ENCODE measurements at places on chromosomes 7 and 10.

DNA sequence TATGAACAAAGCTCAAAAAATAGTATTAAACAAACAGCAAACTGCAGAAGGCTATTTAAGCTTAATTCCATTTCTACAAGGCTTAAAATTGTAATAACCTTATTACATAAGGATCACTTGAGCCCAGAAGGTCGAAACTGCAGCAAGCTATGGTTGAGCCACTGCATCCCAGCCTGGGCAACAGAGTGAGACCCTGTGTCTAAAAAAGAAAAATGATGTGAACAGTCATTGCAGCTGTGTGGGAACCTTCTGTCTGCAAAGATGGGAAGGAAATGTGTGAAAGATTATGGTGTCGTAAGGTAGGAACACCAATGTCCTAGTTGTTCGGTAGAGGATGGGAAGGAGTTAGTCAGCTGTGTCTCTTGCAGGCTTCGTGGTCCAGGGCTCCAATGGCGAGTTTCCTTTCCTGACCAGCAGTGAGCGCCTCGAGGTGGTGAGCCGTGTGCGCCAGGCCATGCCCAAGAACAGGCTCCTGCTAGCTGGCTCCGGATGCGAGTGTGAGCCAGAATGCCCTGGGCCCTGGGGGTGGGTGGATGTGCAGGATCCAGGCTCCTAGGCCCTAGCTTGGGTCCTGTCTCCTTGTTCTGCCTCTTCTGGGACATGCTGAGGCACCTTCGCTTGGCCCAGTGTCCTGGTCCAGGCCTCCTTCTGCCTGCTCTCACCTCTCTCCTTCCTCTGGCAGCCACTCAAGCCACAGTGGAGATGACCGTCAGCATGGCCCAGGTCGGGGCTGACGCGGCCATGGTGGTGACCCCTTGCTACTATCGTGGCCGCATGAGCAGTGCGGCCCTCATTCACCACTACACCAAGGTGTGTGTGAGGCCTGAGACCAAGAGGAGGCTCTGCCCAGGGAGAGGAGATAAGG, 9.1 kb downstream of the C10orf62 start:
- DNase-seq, result no peak

DNA sequence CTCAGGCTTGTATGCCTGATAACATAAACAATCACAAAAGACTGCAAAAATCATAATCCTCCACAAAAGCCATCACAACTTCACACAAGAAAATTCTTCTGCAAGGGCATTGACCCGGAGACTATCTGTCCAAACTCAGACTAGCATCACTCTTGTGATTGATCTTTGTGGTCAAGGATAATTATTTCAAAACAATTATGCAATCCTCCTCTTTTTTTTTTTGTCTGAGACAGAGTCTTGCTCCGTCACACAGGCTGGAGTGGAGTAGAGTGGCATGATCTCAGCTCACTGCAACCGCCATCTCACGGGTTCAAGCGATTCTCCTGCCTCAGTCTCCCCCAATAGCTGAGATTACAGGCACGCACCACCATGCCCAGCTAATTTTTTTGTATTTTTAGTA, 22.2 kb downstream of the CDNF start:
- no peak for DNase-seq

DNA sequence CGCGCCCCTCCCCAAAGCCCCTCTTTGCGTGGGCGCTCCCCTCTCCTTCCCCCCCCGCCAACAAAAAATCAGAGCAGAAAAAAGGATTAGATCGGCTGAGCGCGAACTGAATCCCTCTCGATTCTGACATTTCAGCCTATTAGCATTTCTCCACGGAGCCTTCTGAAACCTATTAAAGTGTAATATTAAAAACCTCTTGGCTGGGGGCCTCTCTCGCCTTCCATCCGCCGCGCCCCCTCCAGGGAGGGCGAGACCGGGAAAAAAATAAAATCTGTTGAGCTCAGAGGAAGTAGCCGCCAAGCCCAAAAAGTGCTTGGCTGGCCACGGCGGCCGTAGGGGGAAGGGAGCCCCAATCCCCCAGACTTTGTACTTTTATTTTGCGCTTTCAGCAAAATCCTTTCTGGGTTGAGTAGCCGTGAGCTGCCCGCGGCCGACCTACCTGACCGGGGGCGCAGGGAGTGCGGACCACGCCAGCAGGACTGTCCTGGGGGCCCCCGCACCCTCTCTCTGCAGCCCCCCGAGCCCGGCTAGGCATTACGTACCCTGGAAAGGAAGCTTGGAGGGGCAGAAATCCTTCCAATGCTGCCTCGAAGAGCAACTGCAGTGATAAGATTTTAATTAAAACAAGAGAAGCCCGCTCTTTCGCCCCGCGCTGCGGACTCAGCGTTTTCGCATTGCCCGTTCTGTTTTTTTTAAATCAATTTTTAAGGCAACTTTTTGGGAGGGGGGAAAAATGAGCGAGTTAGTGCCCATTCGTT, 1.3 kb upstream of the TNRC18 start:
- no peak for DNase-seq

GRCh38 chr10:14736600-14737081, 38.1 kb downstream of the FAM107B start:
- DNase-seq, result no peak

GRCh38 chr7:47576031-47576865, 5.7 kb downstream of the TNS3 start:
- no peak for DNase-seq

DNA sequence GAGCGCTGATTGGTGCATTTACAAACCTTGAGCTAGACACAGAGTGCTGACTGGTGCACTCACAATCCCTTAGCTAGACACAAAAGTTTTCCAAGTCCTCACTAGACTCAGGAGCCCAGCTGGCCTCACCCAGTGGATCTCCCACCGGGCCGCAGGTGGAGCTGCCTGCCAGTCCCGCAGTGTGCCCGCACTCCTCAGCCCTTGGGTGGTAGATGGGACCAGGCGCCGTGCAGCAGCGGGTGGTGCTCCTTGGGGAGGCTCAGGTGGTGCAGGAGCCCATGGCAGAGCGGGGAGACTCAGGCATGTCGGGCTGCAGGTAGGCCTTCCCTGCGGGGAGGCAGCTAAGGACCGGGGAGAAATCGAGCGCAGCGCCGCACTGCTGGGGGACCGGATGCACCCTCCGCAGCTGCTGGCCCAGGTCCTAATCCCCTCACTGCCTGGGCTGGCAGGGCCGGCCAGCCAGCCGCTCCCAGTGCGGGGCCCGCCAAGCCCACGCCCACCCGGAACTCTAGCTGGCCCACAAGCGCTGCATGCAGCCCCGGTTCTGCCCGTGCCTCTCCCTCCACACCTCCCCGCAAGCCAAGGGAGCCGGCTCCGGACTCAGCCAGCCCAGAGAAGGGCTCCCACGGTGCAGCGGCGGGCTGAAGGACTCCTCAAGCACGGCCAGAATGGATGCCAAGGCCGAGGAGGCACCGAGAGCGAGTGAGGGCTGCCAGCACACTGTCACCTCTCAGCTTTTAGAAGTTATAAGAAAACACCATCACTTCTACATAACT, 128.9 kb downstream of the ZNF438 start:
- no peak for DNase-seq

GRCh38 chr10:69692267-69692666, 62.2 kb downstream of the FAM241B start:
- no peak for DNase-seq

- DNase-seq, result no peak
Measured at GRCh38 chr7:18724318-18724717, 228.8 kb downstream of the HDAC9 start.
